ENCODE measurements at places on chromosomes 6 and 20.
A peak's percentile ranks its signal among the peaks of the same experiment; 100 is the strongest.

GRCh38 chr20:21515300-21516179, 1.7 kb upstream of the NKX2-2 start:
- no peak for DNase-seq

GRCh38 chr6:2468601-2468955, 223.2 kb upstream of the GMDS start:
- DNase-seq: peak; percentile 8

- DNase-seq: no peak
Observed at GRCh38 chr6:111842891-111843290, 30.4 kb downstream of the FYN start.

DNA sequence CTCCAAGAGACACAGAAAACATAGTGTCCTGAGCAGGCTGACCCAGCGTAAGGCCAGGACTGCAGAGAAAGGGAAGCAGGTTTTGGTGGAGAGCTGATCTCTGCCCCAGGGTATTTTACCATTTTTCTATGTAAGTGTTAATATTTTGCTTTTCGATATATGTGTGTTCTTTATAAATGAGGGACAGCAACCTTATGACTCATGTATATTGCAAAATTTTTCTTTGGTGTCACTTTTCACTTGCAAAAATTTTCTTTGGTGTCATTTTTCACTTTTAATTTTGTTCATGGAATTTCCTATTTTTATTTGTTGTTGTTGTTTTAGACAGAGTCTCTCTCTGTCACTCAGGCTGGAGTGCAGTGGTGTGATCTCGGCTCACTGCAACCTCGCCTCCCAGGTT, 34.6 kb upstream of the PXDC1 start:
- no peak for DNase-seq

GRCh38 chr6:141388666-141389065, 744.1 kb upstream of the GJE1 start:
- DNase-seq: no peak

DNA sequence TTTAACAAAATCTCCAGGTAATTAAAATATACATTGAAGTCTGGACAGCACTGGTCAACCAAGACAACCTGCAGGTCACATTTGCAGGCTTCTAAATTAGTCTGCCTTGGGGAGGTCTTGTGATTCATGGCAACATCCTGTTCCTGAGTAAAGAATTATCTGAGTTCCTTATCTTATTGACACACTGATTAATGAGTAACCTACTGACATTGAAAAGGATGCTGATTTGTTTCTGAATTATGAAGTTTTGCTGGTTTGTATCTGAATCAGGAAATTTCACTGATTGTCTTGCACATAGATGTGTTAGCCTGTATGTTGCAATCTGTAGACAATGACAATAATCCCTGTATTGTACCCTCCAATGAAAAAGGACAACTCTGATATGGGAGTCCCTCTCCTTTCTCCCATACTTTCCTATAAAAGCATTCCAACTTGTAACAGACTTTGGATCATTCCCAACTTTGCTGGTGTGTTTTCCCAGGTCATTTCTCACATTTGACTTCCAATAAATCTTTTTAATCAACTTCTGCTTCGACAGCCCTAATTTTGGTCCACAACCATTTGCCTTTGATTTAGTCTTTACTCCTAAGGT, 80.0 kb downstream of the LAMP5 start:
- no peak for DNase-seq

- DNase-seq: peak; percentile 54
Observed at GRCh38 chr6:21026576-21027273, 492.5 kb downstream of the CDKAL1 start.

DNA sequence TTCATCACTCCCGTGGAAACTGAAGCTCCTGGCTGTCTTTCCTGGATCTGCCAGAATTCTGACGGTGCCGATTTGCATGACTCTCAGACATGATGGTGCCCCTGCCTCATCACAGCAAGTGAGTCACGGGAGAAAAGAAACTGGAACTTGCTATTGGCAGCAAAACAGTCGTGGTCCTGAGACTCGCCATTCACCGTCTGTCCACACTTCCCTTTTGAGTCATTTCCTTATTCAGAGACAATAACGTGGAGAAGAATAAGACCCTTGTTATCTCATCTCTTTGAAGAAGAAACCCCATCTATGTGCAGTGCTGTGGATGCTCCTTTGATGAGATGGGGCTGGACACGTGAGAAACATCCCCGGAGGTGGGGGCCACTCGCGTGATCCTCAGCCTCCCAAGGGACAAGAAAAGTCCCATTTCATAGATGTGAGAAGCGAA, 4.2 kb downstream of the GPR31 start:
- peak; percentile 27 for DNase-seq

DNA sequence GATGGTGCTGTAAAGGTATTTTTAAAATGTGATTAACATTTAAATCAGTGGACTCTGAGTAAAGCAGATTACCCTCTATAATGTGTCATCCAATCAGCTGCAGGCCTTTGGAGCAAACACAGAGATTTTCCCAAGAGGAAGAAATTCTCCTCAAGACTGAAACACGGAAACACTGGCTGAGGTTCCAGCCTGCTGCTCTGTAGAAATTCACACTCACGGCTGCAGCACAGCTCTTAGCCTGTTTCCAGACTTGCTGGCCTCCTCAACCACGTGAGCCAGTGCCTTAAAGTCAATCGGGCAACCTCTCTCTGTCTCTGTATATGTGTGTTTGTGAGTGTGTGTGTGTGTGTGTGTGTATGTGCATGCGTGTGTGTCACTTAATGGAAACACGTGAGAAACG, 41.1 kb downstream of the PDE10A start:
- DNase-seq: no peak

DNA sequence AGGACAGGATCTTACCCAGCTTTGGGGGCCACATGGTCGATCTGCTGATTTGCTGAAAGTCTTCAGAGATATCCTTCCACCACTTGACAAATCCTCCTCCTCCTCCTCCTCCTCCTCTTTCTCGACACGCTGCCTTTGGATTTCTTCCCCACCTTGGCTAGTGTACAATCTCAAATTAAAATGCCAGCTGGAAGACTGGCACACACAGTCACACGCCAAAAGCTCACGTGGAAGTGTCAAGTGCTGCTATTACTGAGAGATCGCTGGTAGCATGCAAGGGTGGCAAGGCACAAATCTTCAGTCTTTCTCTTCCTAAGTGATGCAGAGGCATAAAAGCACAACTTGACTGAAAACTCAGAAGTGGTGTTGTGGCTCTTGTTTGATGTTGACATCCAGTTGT, 35.3 kb downstream of the GPR6 start:
- no peak for DNase-seq

- DNase-seq: no peak
Observed at GRCh38 chr6:52116605-52116948, 29.2 kb upstream of the PKHD1 start.

DNA sequence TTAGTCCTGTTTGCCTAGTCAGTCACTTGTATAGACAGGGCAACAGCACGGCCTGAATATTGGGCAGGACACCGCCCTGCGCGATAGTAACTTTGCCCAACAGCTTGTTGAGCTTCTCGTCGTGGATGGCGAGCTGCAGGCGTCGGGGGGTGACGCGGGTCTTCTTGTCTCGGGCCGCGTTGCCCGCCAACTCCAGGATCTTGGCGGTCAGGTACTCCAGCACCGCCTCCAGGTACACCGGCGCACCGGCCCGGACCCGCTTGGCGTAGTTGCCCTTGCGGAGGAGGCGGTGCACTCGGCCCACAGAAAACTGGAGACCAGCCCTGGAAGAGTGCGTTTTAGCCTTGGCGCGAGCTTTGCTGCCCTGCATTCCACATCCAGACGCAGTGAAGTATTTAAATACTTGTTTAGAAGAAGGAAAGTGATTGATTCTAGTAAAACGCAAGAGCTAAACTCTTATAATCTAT, 92.8 kb upstream of the BTN3A2 start:
- no peak for DNase-seq

DNA sequence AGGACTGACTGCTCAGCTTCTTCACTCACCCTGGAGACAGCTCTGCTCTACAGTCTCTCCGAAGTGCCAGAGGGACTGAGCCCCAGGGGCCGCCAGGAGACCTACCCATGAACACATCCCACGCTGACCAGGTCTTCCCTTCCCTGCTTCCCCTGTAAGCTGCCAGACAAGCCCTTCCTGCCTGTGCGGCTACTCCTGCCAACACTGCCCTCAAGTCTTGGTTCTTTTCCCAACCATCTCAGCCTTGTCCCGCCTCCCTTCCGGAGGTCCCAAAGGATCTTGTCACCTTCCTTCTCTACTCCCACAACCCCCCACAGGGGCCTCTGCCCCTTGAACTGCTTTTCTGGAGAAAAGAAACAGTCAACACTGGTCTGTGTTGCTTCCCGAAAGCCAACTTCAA, 15.0 kb downstream of the CPNE5 start:
- DNase-seq: no peak

GRCh38 chr20:38434301-38434741, 807 bp downstream of the SNHG17 start:
- DNase-seq: no peak

DNA sequence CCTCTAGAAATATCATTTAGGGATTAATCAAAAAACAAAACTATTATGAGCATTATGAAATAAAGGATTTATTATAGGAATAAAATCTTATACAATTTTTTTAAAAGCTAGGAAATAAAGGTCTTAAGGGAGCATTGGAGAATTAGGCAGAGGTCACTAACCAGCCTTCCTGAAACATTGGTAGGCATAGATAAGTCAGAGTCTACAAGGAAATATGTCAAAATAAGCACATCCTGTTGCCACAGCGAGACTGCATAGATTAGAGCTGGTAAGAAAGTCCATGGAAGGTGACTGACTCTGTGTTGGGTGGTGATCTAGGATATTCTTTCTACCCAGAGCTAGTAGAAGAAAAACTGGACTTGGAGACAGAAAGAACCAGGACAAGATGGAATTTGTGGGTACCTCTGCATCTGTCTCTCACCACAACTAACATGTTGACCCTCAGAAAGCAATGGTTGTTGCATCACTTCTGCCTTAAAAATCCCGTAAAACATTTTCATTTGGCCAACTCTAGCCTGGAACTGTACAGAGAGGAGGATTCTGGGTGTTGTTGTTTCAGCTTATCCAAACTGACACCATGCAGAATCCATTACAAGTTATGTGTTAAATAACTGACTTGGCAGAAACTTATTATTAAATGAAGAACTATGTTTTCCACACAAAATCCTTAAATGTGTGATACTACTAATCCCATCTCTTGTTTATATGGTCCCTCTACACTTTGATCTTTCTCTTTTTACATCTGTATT, 77.1 kb downstream of the FBXO5 start:
- no peak for DNase-seq

- no peak for DNase-seq
Observed at GRCh38 chr6:142845143-142845571, 99.8 kb downstream of the HIVEP2 start.

DNA sequence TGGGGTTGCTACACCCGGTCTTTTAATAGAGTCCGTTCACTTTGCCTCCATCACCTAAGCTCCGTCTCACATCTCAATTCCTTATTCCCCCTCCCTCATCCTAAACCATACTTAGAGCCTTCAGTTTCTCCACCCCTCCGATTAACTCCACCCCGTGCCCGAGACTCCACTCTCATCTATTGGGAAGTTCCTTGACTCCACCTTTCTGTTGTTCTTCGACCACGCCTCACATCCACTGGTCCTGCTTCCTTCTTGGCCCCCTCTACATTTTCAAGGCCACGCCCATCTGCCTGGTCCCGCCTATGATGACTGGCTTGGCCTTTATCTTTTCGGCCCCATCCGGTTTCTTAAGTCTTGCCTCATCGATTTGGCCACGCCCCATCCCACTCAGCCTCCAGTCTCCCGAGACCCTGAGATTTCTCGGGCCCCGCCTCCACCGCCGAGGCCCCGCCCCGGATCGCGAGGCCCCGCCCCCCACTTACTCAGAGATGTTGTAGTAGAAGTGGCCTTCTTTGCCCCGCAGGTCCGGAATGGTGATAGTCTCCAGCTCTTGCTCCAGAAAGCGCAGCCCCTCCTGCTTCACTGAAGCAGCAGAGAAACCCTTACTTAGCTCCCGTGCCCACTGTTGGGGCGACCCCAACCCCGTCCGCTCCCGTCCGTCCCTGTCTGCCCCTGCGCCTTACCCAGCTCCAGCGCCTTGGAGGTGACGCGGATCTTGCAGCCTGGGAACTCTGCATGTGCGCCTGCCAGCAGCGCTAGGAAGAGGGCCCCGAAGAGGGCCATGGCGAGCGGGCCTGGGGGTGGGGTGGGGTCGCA, 1.1 kb downstream of the PLTP start:
- peak; percentile 100 for DNase-seq

- no peak for DNase-seq
Observed at GRCh38 chr6:17396256-17396655, 2.9 kb downstream of the CAP2 start.

DNA sequence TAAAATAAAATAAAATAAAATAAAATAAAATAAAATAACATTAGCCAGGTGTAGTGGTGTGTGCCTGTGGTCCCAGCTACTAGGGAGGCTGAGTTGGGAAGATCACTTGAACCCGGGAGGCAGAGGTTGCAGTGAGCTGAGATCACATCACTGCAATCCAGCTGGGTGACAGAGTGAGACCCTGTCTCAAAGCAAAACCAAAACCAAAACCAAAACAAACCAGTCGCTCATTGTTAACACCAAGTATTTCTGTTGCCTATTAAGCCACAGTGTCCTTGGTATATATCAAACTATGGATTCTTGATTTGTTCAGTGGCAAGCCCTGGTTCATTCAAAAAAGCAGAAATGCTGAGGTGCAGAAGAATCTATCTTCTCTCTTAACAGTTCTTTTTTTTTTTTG, 65.7 kb downstream of the PYGB start:
- DNase-seq: no peak

DNA sequence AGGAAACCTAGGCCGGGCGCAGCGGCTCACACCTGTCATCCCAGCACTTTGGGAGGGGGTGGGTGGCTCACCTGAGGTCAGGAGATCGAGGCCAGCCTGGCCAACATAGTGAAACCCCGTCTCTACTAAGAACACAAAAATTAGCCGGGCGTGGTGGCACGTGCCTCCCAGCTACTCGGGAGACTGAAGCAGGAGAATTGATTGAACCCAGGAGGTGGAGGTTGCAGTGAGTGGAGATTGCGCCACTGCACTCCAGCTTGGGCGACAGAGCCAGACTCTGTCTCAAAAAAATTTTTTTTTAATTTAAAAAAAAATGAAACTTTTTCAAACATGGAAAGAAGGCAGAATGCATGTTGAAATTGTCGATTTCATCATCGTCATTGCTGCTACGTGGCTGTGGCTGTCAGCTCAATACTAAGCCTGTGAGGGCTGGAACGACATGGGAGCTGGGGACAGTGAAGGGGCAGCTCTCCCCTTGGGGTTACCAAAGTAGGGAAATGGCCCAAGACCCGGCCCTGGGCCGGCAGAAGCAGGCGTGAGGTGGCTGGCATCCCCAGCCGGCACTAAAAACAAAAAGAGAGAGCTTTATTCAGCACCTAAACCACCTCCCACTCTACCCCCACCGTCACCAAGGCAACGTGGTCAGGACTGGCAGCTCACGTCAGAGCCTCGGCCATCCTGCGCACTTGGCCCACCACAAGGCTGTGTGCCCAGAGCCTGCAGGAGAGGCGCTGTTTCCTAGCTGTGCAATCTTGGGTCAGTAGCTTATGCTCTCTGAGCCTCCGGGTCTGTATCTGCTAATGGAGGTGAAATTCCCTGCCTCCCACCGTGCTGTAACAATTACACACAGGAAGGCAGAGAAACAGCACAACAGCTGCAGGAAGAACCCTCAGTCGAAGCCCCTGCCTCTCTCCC, 30.8 kb downstream of the AGPAT4 start:
- DNase-seq: peak; percentile 93

Data from AG10803 (cell line).